ENCODE measurements at places on chromosomes 5 and 9. TPM values are rescaled to one million over a fixed set of nuclear protein-coding genes. Genes with fewer than 3 reads are reported as not detected.

Gene TRIM23
- 12.9 TPM for total RNA-seq

Gene SEMA5A
- total RNA-seq: 4.3 TPM

Gene NUTM2G
- 0.57 TPM for total RNA-seq

Gene MROH2B
- not detected for total RNA-seq

Gene GCNT1
- 33.7 TPM for total RNA-seq

Gene CER1
- total RNA-seq: 22.3 TPM

DNA sequence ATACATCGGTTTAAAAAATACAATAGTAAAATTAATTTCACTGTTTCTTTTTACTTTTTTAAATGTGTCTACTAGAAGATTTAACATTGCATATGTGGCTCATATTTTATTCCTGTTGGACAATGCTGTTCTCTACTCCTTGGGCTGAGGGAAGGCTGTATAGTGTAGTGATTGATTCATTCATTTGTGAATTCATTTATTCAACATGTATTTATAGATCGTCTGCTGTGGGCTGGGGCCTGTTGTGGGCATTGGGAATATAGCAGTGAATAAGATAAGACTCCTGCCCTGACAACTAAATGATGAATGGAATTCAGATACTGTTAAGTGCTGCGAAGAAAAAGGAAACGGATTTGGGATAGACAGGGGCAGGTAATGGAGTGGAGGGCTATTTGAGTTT lies 55.7 kb downstream of the ZNF618 start:
- no peaks in the 10 kb centered on the region for H3K27me3 ChIP-seq
- no peak for DNase-seq
- H3K27ac ChIP-seq: no peak overlapping the region
- H3K36me3 ChIP-seq: peaks cover 12% of the 10 kb centered on the region

- no peaks in the 10 kb centered on the region for H3K27me3 ChIP-seq
- H3K4me1 ChIP-seq: no peaks in the 10 kb centered on the region
- 0 out of 3 replicates have a peak overlapping the region, but pooled peaks have one; percentile 35 for H3K4me3 ChIP-seq
- peak; percentile 82 for DNase-seq
- no peak overlapping the region for H3K27ac ChIP-seq
- peaks cover 24% of the 10 kb centered on the region for H3K36me3 ChIP-seq
Observed at GRCh38 chr5:141326088-141326854, 4.0 kb upstream of the PCDHGA1 start.

DNA sequence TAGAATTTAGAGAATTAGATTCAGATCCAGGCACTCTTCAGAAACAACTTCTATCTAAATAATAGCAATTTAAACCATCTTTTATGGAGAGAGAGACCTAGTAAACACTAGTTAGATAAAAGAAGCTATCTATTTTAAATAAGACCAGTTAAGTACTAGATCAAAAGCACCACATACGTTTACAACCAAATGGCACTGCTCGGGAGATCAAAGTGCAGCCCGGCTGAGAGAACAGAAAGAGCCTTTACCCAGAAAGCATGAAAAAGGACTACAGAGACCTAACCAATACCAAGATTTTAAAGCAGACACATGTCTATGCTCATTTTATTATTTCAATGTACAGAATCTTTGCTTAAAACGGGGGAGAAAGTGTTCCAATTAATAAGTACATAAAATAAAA lies 30.8 kb downstream of the LIX1 start:
- no peaks in the 10 kb centered on the region for H3K4me1 ChIP-seq
- no peaks in the 10 kb centered on the region for H3K36me3 ChIP-seq
- H3K27ac ChIP-seq: no peak overlapping the region
- H3K4me3 ChIP-seq: no peak overlapping the region
- no peaks in the 10 kb centered on the region for H3K27me3 ChIP-seq

- DNase-seq: no peak
- peaks cover 5% of the 10 kb centered on the region for H3K4me1 ChIP-seq
- H3K27me3 ChIP-seq: no peaks in the 10 kb centered on the region
- H3K27ac ChIP-seq: no peak overlapping the region
Observed at GRCh38 chr9:105244734-105245028, 230 bp downstream of the SLC44A1 start.

- peak; percentile 53 for DNase-seq
- no peak overlapping the region for H3K4me3 ChIP-seq
- H3K36me3 ChIP-seq: no peaks in the 10 kb centered on the region
- no peak overlapping the region for H3K27ac ChIP-seq
- H3K27me3 ChIP-seq: no peaks in the 10 kb centered on the region
Observed at GRCh38 chr5:55037046-55037771, 13.2 kb downstream of the GZMK start.

- H3K4me3 ChIP-seq: no peak overlapping the region
- H3K36me3 ChIP-seq: no peaks in the 10 kb centered on the region
- no peak for DNase-seq
- no peaks in the 10 kb centered on the region for H3K27me3 ChIP-seq
- peaks cover 9% of the 10 kb centered on the region for H3K4me1 ChIP-seq
Observed at GRCh38 chr5:151622367-151623088, 31.4 kb upstream of the FAT2 start.

DNA sequence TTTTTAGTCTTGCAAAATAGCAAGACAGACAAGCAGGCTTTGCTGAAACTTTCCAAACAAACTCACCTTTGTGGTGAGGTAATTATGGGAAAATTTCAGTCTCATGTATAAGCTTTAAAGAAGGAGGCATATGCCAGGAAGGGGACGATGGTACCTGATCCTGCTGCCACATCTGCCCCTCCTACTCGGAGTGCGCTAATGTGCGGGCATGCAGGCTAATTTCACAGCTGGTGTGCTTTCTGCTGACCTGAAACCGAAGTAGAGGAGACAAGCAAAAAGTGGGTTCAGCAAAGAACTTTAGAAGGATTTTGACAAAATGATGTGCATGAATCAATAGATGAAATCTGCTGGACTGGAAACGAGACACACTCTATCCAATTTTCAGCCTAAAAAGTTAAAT lies 117.1 kb upstream of the IRX4 start:
- H3K4me1 ChIP-seq: no peaks in the 10 kb centered on the region
- H3K27ac ChIP-seq: no peak overlapping the region
- H3K27me3 ChIP-seq: no peaks in the 10 kb centered on the region
- peaks cover 4% of the 10 kb centered on the region for H3K36me3 ChIP-seq
- no peak overlapping the region for H3K4me3 ChIP-seq

DNA sequence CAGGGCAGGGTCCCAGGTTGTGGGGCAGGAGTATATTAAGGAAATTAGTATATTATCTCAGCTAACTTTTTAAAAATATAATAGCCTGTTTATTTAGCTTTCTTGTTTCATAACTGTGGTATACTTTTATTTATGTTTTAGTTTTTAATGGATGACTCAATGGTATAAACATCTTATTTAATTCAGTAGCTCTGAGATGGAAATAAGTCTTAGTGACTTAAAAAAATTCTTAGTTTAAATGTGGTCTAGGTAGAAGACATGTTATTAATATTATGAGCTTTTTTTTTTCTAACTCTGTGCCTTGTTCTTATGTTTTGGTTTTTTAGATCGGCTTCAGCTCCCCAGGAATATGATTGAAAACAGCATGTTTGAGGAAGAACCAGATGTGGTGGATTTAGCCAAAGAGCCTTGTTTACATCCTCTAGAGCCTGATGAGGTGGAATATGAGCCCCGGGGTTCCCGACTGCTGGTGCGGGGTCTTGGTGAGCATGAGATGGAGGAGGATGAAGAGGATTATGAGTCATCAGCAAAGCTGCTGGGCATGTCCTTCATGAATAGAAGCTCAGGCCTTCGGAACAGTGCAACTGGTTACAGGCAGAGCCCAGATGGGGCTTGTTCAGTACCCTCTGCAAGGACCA lies 43.1 kb downstream of the LNPEP start:
- no peak overlapping the region for H3K4me3 ChIP-seq
- no peaks in the 10 kb centered on the region for H3K27me3 ChIP-seq
- no peak overlapping the region for H3K27ac ChIP-seq
- H3K4me1 ChIP-seq: peaks cover 3% of the 10 kb centered on the region
- DNase-seq: no peak

- H3K4me1 ChIP-seq: no peaks in the 10 kb centered on the region
- DNase-seq: no peak
Observed at GRCh38 chr5:132677682-132678400, 4.1 kb downstream of the IL4 start.

DNA sequence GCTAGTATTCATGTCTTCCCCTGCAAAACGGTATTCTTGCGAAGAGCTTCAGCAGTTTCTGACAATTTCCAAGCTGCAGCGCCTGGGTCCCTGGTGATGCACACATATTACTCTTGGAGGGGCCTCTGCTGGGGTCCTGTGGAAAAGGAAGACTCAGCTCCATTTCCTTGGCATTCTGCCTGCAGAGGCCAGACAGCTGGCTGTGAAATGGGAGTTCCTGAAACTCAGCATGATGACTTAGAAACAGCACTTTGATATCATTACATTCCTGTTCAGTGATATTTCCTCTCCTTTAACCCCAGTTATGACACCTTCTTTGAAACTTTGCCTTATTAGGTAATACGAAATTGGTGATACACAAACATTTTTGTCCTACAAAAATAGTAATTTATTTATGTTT lies 98.5 kb downstream of the APBA1 start:
- no peak overlapping the region for H3K27ac ChIP-seq
- DNase-seq: no peak
- no peaks in the 10 kb centered on the region for H3K36me3 ChIP-seq
- no peaks in the 10 kb centered on the region for H3K27me3 ChIP-seq
- no peak overlapping the region for H3K4me3 ChIP-seq
- no peaks in the 10 kb centered on the region for H3K4me1 ChIP-seq

DNA sequence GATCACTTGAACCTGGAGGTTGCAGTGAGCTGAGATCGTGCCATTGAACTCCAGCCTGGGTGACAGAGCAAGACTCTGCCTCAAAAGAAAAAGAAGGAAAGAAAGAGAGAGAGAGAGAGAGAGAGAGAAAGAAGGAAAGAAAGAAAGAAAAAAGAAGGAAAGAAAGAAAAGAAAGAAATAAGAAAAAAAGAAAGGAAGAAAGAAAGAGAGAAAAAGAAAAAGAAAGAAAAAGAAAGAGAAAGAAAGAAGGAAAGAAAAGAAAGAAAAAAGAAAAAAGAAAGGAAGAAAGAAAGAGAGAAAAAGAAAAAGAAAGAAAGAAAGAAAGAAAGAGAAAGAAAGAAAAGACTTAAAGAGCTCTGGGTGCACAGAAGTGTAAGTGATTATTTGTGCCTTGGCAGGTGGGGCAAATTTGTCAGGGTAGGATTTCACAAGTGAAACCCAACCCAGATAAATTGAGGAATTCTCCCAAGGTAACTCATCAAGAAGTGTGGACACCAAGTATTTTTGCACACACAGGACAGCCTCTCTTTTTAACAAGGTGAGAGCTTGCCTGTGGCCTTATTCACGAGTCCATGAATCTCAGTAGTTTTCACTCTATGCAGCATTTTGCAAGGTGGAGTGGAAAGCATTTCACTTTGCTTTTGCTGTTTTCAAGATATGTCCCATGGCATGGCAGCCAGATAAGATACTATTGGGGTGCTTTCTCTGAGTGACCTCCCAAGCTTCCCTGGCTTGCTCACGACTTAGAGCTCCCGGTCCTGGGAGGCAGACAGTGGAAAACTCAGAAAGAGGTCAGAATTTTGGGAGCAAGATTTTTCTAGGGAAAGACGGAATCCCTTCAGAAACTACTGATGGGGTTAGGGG lies 57.8 kb downstream of the C9orf153 start:
- H3K27me3 ChIP-seq: no peaks in the 10 kb centered on the region
- no peak for DNase-seq
- no peak overlapping the region for H3K27ac ChIP-seq
- no peaks in the 10 kb centered on the region for H3K36me3 ChIP-seq
- H3K4me1 ChIP-seq: no peaks in the 10 kb centered on the region
- no peak overlapping the region for H3K4me3 ChIP-seq

GRCh38 chr5:2866662-2867372 lies 115.3 kb upstream of the IRX2 start:
- H3K4me3 ChIP-seq: no peak overlapping the region
- no peak for DNase-seq
- no peaks in the 10 kb centered on the region for H3K36me3 ChIP-seq
- no peaks in the 10 kb centered on the region for H3K27me3 ChIP-seq
- H3K27ac ChIP-seq: no peak overlapping the region

DNA sequence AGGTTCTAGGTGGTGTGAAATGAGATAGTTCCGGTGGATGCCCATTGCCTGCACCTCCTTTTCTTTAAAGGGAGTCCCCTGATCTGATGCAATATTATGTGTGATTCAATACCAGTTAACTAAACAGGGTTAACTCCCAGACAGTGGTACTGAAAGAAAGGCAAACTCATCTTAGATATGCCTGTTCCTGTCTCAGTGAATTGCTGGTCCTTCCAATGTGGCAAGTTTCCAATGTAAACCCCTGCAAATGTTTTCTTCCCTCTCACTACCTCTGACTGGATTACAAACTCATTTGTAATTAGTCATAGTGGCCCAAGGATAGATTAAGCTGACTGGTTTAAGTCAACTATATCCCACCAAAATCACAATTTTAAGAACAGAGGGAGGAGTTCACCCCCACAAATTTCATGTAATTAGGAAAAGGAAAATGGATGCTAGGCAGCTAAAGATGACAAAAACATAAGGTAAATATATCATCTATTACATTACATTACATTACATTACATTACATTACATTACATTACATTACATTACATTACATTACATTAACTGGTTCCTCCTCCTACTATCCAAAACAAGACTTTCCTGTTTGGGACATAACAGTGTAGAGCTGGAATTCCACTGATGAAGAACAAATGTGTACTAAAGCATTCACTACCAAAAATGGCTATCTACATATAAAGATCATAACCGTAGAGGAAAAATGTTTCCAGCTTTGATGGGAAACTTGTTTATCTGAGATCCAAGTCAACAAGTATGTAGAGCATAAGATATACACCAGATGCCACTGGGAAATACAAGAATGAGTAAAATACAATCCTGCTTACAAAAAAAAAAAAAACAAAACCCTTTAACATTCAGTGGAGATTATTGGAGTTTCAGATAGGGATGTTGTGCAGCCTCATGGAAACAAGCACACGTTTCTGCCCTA lies 121.5 kb upstream of the SNX2 start:
- no peaks in the 10 kb centered on the region for H3K36me3 ChIP-seq
- H3K27me3 ChIP-seq: no peaks in the 10 kb centered on the region
- no peak overlapping the region for H3K4me3 ChIP-seq
- no peak for DNase-seq

GRCh38 chr9:12851341-12852090 lies 76.7 kb downstream of the LURAP1L start:
- H3K4me3 ChIP-seq: no peak overlapping the region
- no peak overlapping the region for H3K27ac ChIP-seq
- H3K27me3 ChIP-seq: no peaks in the 10 kb centered on the region
- DNase-seq: no peak
- H3K36me3 ChIP-seq: no peaks in the 10 kb centered on the region

GRCh38 chr9:78472111-78472510 lies 175.2 kb downstream of the PSAT1 start:
- H3K4me3 ChIP-seq: no peak overlapping the region
- no peak for DNase-seq
- H3K27me3 ChIP-seq: no peaks in the 10 kb centered on the region
- H3K36me3 ChIP-seq: no peaks in the 10 kb centered on the region
- H3K4me1 ChIP-seq: 0 out of 2 replicates have a peak, but pooled peaks cover 2% of the 10 kb centered on the region

GRCh38 chr5:108481355-108481931 lies 99.5 kb upstream of the FBXL17 start:
- peak; percentile 37 for DNase-seq
- no peaks in the 10 kb centered on the region for H3K27me3 ChIP-seq
- no peak overlapping the region for H3K4me3 ChIP-seq
- H3K36me3 ChIP-seq: no peaks in the 10 kb centered on the region
- no peak overlapping the region for H3K27ac ChIP-seq
- H3K4me1 ChIP-seq: 0 out of 2 replicates have a peak, but pooled peaks cover 2% of the 10 kb centered on the region

Data from H9 (cell line).